ENCODE measurements at places on chromosomes 3 and 15.

GRCh38 chr3:135393898-135394525 lies 571.5 kb upstream of the PPP2R3A start:
- DNase-seq, result no peak

DNA sequence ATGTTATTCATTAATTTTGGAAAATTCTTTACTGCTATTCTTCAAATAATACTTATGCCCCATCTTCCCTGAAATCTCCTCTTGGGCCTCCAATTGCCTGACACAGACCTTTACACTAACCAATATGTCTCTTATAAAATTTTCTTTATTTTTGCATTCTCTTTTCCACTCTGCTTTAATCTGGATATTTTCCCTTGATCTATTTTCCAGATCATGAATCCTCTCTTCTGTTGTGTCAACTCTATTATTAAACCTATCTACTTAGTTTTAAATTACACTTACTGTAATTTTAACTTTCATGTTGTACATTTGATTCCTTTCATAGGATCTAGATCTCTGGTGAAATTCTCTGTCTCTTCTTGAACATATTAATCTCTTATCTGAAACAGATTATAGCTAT lies 278.7 kb downstream of the FHIT start:
- no peak for DNase-seq

GRCh38 chr3:15477951-15478639 lies 43.4 kb downstream of the COLQ start:
- no peak for DNase-seq

GRCh38 chr3:3729261-3729660 lies 70.0 kb upstream of the LRRN1 start:
- no peak for DNase-seq

- no peak for DNase-seq
Observed at GRCh38 chr15:73632670-73633058, 525 bp downstream of the NPTN start.

- no peak for DNase-seq
Observed at GRCh38 chr3:41991437-41991836, 29.5 kb upstream of the ULK4 start.

DNA sequence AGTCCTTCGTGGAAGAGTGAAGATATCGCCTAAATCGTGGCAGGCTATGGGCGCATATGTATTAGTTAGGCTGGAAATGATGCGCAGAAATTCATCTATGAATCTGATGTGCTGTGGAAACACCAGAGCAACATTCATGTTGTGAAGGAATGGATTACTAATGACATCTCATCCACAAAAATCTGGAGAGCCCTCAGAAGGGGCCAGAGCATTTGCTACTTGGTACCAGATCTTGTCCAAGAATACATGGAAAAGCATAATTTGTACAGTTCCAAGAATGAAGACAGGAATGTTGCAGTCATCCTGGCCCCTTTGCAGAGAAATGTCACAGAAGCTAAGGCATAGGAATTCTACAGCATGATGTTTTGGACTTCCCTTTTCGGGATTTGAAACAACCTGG lies 38.4 kb upstream of the FOXB1 start:
- DNase-seq, result no peak

- DNase-seq, result no peak
Observed at GRCh38 chr15:78408961-78409360, 29.1 kb upstream of the IREB2 start.

All from left hindlimb (tissue), 1 donor.